GM12892 (cell line): ENCODE measurements at places on chromosomes 6 and 20.
A peak's percentile ranks its signal among the peaks of the same experiment; 100 is the strongest.

DNA sequence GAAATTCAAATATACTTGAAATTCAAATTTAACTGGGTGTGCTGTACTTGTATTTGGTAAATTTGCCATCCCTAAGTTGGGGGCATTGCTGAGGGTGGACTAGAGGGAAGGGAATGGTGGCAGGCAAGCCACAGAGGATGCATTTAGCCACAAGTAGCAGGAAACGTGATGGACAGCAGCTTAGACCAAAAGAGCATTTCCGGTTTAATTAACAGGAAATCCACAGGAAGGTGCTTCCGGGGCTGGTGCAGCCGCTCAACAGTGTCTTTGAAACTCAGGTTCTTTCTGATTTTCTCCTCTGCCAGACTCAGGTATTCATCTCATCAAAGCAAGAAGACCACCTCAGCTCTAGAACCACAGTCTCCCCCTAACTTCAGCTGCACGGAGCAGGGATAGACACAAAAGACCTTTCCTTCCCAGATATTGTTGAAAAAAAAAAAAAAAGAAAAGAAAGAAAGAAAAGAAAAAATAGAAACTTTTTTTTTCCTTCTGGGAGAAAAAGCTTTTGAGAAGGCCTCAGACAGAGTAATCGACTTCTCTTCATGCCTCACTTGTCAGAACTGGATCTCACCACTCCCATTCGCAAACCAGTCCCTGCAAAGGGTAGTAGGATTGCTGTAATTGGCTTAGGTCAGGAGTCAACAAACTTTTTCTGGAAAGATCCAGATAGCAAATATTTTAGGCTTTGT lies 8.0 kb upstream of the BCAS1 start:
- no peak for DNase-seq

DNA sequence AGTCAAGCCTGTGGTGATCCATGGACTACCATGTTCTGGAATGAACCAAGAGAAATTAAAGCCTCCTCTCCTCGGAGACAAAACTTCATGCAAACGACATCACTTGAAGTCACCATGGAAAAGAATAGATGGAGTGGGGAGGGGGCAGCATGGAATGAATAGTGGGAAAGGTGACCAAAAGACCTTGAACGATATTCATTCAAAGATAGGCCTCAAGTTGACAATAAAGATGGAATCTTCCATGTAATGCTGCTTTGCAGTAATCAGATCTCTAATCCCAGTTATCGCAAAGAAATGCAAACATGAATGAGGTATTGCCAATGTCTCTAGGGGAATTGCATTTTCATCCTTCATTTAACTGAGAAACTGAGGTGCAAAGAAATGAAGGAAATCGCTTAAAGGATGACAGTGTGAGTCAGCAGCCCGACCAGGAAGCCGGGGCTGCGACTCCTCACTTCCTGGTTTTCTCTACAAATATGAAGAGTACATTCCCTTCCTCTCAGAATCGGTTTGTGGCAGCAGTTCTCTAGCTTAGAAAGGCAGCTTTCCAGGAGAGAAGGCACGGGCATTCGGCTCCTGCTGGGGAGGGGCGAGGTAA lies 65.6 kb upstream of the RREB1 start:
- DNase-seq = no peak

DNA sequence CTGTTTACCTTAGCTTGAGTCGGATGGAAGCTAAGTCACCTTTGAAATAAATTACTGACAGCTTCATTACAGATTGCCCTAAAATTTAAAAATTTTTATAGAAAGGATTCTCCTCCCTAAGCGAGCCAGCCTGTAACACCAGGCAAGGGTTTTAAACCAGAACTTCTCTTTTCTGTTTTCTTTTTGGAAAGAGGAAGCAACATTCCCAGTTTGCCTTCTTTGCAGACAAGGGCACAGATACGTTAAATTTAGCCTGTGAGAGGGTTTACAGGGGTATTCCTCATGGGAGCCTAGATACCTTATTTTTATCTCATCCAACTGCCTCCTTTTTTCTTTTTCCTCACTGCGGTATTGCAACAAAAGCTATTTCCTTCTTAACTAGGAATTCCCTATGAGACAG lies 45.0 kb downstream of the GNAS start:
- no peak for DNase-seq

GRCh38 chr20:58889798-58890517 lies 37.4 kb downstream of the GNAS start:
- no peak for DNase-seq

DNA sequence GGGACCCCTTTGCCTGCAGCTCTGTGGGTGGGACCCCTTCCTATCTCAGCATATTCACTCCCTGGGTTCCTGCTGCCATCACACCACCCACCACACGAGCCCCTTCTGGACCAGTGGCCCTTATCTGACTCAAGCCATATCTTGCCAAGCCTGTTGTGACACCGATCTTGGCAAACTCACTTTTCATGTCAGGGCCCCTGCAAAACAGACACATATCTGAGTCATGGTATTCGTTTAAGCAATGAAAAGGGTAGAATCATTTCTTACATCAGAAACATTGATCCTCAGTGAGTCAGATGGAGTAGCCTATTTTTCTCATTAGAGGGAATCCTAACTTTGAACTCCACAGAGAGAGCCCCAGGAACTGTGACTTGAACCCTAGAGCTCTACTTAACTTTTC lies 10.6 kb downstream of the RAET1E start:
- no peak for DNase-seq

DNA sequence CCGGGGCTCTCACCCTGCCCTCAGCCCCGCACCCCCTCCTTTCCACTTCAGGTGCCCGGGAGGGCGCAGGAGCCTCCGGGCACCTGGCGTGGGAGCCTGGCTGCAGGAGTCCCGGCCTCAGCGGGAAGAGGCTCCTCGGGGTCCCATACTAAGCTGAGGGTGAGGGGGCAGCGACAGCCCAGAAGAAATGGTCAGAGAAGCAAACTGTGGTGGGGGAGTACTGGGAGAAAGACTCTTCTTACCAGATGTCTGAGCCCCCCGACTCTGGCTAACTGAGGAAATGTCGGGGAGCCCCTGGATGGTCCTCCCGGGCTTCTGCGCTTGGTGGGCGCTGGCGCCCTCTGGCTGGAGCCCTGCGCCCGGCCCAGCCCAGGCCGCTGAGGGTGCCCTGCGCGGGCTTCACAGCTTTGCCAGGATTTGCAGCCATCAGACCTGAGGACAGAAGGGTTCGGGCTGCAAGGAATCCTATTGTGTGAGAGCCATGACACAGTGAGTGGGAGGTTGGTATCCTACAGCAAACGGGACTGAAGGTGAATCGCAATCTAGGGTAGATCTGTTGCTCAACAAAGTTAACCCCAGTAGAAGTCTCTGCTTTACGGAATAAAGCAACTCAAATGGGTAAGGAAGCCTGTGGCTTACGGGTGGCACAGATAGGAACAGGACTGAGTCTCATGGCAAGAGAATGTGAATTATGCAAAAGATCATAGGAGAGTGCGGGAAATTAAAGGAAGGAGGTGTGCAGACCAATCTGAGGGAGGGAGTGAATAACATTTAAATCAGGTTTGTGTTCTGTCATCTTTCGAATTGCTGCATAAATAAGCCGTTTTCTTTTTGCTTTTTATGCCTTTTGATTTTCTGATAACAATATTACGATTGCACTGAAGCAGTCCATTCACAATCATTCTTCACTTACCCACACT lies 639 bp upstream of the RCAN2 start:
- peak; percentile 39 for DNase-seq

DNA sequence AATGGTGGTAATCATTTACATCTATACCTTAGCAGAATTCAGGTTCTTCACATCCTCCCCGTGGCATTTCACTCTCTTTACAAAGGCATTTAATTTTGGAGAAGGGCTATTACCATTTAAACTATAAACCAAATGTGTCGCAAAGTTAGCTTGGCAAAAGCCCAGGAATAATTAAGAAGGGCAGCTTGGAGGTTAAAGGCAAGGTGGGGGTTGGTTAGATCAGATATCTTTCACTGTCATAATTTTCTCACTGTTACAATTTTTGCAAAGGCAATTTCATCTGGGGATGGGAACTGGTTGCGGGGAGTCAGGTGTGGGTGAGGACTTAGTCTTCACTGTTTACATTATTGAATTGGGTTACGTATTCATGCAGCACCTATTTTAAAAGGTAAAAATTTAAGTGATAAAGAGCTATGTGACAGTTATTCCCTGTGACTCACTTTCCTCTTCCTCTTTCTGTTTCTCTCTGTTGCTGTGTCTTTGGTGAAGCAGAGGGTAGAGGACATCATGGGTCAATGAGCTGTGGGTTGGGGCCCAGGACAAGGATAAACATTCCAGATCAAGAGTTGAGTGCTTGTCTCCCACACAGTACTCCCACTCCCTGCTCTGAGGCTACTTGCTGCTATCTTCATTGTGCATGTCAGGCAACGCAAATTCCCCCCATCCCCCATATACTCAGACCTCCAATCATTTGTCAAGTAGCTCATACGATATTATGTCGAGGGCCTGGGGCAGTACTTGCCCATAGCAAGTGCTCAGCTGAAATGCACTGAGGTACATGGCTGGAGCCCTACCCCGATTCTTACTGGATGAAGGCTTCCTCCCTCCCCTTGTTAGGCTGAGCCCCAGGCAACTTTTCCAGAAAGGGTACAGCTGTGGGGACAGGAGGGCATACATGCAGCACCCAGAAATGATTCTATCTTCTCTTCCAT lies 223.1 kb upstream of the MYLIP start:
- DNase-seq = no peak

DNA sequence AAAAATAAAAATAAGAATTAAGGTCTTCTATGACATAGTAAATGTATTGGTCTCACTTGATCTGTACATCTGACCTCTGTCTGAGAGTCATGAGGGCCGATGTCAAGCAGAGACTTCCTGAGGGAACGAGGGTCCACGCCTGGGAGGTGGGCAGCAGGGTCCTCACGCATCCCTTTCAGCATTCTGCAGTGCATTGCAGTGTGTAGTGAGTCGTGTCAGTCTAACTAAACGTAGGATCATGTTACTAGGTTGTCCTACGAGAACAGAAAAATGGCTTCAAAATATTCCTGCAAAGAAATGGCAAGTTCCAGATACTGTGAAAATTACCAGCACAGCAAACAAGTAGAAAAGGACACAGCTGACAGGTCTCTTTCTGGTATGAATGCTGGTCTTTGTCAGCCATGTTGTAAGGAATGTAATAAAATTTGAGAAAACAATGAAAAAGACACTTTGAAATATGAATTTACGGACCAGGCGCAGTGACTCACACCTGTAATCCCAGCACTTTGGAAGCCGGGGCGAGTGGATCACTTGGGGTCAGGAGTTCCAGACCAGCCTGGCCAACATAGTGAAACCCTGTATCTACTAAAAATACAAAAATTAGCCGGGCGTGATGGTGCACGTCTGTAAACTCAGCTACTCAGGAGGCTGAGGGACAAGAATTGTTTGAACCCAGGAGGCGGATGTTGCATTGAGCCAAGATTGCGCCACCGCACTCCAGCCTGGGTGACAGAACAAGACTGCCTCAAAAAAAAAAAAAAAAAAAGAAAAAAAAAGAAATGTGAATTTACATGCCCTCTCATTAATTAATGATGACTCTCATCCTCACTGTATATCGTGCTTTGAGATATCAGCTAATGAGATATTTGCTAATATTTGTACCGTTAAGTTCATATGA lies 2.4 kb upstream of the AHCY start:
- DNase-seq = no peak

- no peak for DNase-seq
Observed at GRCh38 chr6:141475259-141475658, 657.5 kb upstream of the GJE1 start.

GRCh38 chr6:158715330-158716311 lies 65.8 kb downstream of the SYTL3 start:
- peak; percentile 47 for DNase-seq

DNA sequence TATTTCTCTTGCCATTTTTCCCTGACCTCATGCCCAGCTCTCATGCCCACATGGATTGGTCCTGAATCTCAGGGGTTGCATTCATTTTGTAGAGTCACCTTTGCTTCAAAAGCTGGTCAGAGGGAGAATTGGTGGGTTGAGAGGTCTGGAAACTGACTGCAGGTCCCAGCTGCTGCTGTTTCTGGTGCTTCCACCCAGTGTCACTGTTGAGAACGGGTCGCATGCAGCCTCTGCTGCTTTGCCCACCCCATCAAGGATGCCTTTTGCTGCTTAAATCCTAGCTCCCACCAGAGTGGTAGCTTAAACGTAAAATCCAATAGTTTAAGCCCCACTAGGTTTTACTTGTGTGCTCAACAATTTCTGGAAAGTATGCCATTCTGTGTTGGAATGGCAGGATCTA lies 211.4 kb upstream of the TSHZ2 start:
- no peak for DNase-seq

DNA sequence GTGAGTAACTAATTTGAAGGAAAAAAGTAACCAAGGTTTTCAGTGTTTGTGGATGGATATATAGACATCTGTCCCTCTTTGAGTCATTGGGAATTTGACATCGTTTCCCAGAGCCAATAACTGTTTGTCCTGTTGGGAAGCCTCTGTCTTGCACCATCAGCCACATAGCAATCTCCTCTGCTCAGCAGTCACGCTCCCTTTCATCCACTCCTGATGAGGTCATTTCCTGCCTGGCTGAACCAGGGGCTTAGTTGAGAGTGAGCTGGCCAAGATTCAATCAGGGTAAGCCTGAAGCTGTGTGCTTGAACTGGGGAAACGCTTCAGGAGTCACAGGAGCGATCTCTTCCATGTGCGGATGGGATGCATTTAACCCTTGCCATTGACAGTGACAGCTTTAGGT lies 121.5 kb upstream of the FOXQ1 start:
- DNase-seq = no peak

DNA sequence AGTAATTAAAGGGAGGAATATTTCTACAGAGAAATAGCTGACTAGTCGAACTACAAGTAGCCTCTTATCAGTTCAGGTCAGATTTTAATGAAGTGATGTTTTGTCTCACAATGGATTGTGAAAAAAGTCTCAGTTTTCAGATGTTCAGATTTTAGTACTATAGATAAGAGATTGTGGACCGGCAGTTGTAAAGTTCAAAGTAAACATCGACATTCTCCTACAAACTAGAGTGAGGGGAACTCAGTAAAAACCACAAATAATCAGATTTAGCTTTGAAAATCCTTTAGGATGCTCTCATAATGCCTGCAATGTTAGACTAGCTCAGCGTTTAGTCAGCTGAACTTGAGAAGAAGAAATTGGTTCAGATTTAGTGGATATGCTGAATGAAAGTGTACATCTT lies 39.9 kb downstream of the RCAN2 start:
- DNase-seq = no peak

DNA sequence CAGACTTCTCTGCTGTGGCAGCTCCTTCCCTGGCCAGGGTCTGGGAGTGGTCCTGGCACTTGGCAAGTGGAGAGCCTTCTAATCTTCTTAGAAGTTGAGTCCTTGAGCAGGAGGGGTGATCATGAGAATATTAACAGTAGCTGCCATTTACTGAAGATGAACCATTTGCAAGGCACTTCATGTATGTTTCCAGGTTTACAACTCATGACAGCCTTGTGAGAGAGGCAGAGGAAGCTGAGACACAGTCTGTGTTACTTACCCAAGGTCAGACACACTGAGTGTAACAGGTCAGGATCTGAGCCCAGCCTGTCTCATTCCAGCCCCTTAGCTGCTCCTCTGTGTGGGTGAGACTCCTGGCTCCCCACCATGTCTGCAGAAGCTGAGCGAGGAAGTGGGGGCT lies 45.5 kb upstream of the SRF start:
- DNase-seq = no peak

GRCh38 chr20:576156-576555 lies 32.6 kb upstream of the CSNK2A1 start:
- no peak for DNase-seq

GRCh38 chr20:7379621-7380220 lies 560.5 kb downstream of the HAO1 start:
- DNase-seq = no peak
